ENCODE measurements at places on chromosomes 6 and 20.

DNA sequence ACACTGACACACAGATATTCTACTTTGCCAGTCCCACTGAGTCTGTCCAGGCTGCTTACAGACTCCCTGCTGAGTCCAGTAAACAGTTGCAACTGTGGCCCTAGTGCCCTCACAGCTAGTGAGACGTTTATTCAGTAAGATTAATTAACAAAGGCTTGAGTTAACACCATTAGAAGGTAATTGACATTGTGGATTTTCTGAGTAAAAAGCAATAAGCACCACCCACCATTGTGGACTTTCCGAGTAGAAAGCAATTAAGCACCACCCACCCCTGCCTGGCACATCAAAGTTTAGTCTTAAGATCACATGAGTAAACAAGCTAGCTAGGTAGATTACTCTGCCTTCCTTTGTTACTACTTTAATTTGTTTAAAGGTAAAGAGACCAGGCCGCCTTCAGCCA is 408.6 kb upstream of the IMPG1 start:
- no peaks in the 10 kb centered on the region for H3K27me3 ChIP-seq
- H3K4me1 ChIP-seq: no peaks in the 10 kb centered on the region
- no peak for DNase-seq
- no peak overlapping the region for H3K4me3 ChIP-seq

GRCh38 chr6:11392778-11393507 is 144.6 kb upstream of the TMEM170B start:
- H3K27me3 ChIP-seq: no peaks in the 10 kb centered on the region
- H3K4me1 ChIP-seq: no peaks in the 10 kb centered on the region
- no peak for DNase-seq
- H3K36me3 ChIP-seq: peaks cover 4% of the 10 kb centered on the region
- H3K27ac ChIP-seq: no peak overlapping the region
- H3K4me3 ChIP-seq: no peak overlapping the region

DNA sequence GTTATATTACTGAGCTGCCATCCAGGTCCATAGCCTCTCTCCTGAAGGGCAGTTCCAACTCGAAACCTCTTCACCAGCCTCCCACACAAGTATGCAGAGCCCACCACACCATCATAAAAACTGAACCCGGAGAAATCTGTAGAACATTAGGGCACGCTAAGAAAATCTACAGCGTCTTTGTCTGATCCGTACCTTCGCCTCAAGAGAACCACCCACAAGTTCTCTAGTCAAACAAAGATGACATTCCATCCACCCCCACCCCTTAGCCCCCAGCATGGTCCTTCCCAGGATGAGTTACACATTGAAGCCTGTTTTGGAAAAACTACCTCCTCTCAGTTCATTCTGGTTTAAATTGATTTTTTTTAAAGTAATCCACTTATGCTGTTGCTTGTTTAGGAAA is 219.7 kb downstream of the ZMYND8 start:
- no peak overlapping the region for H3K27ac ChIP-seq
- peaks cover 21% of the 10 kb centered on the region for H3K27me3 ChIP-seq
- no peaks in the 10 kb centered on the region for H3K36me3 ChIP-seq
- no peak for DNase-seq
- no peaks in the 10 kb centered on the region for H3K4me1 ChIP-seq

GRCh38 chr6:158353883-158354877 is 41.9 kb downstream of the TULP4 start:
- peaks cover 40% of the 10 kb centered on the region for H3K4me1 ChIP-seq
- no peak overlapping the region for H3K27ac ChIP-seq
- DNase-seq: no peak
- H3K27me3 ChIP-seq: no peaks in the 10 kb centered on the region
- H3K4me3 ChIP-seq: no peak overlapping the region

DNA sequence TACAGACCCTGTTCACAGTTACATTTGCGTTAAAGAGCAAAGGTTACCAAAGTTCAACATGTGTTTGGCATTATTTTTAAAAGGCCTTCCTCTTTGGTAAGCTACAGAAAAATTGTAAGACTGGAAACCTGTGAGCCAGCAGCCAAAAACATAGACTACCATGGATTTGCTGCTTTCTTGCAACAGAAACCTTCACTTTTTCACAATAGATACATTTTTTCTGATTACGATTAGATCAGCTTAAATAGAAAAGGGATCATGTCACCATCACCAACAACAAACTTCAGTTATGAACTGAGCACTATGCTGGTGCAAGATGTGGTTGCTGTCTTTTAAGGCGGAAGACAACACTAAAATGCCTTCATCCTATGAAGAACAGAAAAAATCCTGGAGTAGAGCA is 112.3 kb upstream of the MARCKS start:
- peaks cover 5% of the 10 kb centered on the region for H3K27me3 ChIP-seq
- H3K4me1 ChIP-seq: no peaks in the 10 kb centered on the region
- no peak overlapping the region for H3K27ac ChIP-seq
